ENCODE measurements at places on chromosomes 2 and 18.

GRCh38 chr18:62716619-62717168, 1.4 kb downstream of the PHLPP1 start:
- DNase-seq = no peak

- no peak for DNase-seq
Observed at GRCh38 chr2:158529379-158530259, 72.9 kb downstream of the PKP4 start.

DNA sequence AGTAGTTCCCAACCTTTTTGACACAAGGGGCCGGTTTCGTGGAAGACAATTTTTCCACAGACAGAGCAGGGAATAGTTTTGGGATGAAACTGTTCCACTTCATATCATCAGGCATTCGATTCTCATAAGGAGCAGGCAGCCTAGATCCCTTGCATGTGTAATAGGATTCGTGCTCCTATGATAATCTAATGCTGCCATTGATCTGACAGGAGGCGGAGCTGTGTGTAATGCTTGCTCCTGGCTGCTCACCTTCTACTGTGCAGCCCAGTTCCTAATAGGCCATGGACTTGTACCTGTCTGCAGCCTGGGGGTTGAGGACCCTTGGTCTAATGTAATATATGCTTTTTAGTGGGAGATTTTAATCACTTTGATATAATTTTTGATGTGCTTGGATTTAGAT, 188.7 kb upstream of the KLHL14 start:
- no peak for DNase-seq

DNA sequence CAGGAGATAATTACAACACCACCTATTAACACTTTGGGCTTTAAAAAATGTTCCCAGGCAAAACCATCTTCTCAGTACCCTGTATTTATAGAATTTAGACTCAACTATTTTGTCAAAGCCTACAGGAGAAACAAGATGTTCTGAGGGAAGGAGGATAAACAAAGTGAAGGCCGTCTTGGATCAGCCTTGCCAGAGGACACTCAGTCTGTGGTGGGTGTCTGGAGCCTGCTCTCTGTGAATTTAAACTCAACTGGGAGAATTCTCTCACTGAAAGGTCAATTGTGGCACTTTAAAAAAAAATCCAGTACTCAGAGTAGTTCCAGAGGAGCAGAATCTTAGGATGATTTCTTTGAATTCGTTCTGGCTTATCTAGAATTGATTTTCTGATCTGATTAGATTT, 28.4 kb upstream of the SLC1A4 start:
- no peak for DNase-seq

GRCh38 chr2:218813771-218814460, 17.7 kb downstream of the PRKAG3 start:
- DNase-seq = no peak

DNA sequence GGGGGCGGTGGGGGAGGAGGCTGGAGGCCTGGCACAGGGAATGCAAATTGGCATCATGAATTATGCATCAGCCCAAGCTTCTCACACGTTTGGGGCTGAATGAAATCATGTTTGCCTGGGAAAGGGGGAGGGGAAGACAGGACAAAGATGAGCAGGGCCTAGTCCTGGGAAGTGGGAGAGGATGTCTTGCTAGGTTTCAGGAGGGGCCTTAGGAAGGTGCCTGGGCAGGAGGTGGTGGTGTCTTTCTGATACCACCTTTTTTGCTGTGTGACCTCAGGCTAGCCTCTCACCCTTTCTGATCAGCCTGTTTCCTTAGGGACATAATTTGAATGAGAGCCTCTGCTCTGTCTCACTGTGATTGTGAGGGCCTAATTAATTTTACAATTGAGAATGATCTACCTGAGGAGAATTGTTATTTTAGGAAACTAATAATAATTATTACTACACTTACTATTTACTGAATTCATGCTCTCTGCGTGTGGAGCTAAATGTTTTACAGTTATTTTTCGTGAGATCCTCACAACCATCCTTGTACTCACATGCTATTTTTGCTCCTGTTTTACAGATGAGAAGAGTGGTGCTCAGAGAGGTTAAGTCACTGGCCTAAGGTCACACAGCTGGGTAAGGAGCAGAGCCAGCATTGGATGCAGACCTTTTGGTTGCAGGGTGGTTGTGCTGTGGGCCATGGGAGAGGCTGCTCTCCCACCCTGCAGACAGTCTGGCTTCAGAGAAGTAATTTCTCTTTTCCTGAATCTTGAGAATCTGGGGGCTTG, 39.6 kb downstream of the INHBB start:
- DNase-seq = no peak

DNA sequence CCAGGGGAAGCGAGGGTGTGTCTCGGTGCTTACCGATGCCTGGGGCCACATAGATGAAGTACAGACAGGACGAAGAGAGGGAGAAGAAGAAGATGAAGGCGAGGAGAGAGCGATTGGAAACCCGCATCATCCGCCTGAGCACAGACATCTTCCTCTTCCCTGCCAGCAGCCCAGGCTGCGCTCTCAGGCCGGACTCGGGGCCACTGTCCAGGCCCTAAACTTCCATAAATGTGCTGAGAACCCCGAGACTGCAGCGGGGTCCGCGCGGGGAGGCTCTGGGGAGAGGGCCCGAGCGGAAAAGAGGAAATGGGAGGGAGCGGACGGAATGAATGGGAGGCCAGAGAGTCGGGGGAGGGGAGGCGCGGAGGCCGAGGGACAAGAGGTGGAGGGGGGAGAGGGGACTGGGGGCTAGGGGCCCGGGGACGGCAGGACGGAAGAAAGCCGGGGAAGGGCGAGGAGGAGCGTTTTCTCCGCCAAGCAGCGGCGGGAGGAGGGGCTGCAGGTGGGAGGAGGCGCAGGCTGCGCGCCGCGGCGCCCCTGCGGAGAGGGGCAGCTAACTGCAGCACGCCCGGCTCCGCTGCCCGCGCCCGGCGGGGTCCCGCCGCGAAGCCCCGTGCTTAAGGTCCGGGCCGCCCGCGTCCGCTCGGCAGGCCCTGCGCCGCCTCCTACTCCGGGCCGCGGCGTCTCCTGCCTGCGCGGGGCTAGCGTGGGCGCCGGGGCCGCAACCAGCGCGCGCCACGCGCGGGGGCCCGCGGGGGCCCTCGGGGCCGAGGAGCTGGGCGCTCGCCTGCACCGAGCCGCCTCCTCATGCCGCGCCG, at the start of gene B4GALT6:
TSS of gene B4GALT6 (minus strand) at position 303 of the 818 bp plus-strand sequence. CDS start at position 148, 155 bp downstream.
- peak; percentile 63 for DNase-seq

- DNase-seq = no peak
Observed at GRCh38 chr2:31014516-31014915, 123.7 kb downstream of the GALNT14 start.

DNA sequence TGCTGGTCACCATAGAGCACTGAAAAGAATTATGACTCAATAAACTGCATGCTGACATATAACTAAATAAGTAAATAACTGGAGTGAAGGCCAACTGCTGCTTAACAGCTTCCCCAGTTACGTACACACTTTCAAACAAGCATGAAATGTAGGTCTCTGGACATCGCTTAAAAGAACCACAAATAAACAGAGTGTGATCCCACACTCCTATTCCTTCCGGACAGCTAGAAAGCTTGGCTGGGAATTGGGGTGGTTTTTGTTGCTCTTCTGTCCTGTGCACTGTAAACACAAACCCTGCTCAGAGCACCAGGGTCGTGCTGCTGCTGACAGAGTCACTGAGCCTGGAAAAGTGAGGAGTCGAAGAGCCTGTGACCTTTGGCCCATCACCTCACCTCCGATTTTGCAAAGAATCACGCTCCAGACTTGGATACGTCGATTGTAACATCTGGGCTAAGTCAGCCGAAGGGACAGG, 162.7 kb upstream of the NT5C1B start:
- DNase-seq = no peak
